ENCODE measurements at places on chromosomes 7 and 10.
A peak's percentile ranks its signal among the peaks of the same experiment; 100 is the strongest.

- peak; percentile 65 for DNase-seq
Observed at GRCh38 chr7:155206318-155207020, 91.2 kb upstream of the INSIG1 start.

GRCh38 chr10:93086289-93086688 is 12.6 kb downstream of the CYP26A1 start:
- no peak for DNase-seq

GRCh38 chr7:41046221-41046761 is 656.6 kb downstream of the INHBA start:
- no peak for DNase-seq

- no peak for DNase-seq
Observed at GRCh38 chr7:44693641-44694313, 54.9 kb upstream of the ZMIZ2 start.

- DNase-seq: no peak
Observed at GRCh38 chr7:88268051-88268450, 38.6 kb downstream of the STEAP4 start.

- no peak for DNase-seq
Observed at GRCh38 chr7:91066627-91067026, 197.6 kb upstream of the FZD1 start.

DNA sequence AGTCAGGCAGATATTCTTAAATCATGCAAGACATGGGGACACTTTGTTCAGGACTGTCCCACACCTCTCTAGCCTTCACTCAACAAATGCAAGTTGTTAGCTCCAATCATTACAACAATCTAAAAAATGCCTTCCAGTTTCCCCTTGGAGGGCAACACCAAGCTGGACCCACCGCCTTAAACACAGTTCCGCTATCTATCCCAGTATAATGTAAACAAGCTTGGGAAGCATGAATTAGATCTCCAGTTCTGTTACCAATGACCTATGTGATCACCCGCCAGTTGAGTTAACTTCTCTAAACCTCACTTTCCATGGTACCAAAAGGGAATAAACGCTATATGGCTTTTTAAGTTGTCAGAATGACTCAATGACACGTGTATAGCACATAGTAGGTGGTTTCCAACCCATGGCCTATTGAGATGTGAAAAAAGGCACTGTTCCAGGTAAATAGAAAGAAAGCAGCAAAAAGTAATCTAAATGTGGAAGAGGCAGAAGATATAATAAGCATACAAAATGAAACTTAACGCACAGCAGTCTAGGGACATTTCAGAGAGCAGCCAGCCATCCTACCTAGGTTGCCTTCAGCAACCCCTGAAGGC is 2.4 kb upstream of the REEP3 start:
- no peak for DNase-seq

- DNase-seq: no peak
Observed at GRCh38 chr10:111175787-111176186, 99.0 kb downstream of the ADRA2A start.

DNA sequence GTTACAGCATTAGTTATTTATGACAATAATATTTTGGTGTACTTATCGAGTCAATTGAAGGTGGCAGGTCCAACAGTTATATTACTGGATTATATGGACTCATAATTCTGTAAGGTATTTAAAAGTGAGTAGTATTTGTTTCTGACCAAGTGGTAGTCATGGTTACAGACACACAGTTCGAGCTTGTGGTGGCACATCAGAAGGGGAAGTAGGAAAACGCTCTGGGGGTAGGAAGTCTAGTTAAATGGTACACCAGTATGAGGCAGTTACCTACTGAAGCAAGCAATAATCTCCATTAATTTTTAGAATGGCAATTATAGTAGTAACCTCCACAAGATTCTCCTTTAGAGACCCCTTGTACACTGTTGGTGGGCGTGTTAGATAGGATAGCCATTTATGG is 541.2 kb downstream of the ETV1 start:
- no peak for DNase-seq

- peak; percentile 70 for DNase-seq
Observed at GRCh38 chr10:133357285-133358161, at the start of gene FUOM. Gene FUOM (minus strand): TSS chr10:133358019. CDS start chr10:133358007, 12 bp downstream.

GRCh38 chr7:128845987-128846386 is 15.8 kb downstream of the FLNC start:
- DNase-seq: no peak

- DNase-seq: no peak
Observed at GRCh38 chr7:12111422-12112405, 99.4 kb upstream of the TMEM106B start.

DNA sequence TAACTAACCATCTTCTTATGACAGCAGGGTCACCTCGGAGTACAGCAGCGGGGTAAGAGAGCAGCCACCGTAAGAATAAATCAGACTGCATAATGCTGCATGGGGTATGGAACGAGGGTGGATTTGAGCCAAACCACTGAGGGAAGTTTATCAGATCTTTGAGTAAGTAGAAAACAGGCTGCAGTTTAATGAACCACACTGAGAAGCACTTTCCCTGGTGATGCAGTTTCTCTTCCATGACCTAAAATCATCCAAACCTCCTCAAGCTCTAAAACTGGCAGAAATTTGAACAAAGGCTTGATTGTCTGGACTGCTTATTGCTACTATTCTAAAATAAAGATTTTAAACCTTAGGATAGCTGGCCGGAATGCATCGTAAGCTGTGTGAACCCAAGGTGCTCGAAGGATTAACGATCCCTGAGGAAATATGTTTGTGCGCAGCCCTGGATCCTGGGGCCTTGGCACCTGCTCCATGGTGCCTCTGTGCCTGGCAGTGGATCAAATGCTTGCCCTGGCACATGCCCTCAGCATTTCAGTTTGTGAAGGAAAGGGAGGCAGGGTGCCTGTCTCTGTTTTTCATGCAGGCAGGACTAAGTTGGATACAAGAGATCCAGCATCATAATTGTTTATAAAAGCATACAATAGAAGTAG is 322.7 kb downstream of the LHFPL3 start:
- no peak for DNase-seq

- no peak for DNase-seq
Observed at GRCh38 chr7:127988751-127989150, 42.5 kb downstream of the LRRC4 start.

DNA sequence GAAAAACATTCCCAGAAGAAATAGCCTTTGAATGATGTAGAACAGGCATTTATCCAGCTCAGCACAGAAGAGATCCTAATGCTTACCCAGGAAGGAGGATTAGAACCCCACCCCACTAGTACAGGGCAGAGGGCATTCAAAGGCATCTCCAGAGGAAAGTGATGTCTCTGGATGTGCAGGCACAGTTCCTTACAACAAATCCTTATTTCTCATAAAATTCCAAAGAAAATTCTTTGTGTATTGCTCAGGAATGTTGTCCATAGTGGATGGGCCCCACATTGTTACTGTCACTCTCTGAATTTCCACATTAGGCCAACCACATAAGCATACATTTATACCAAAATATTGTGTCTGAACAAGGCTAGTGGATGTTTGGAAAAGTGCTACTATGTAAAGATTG is 243.0 kb downstream of the ADRA2A start:
- DNase-seq: no peak

GRCh38 chr7:40470817-40471216 is 336.0 kb downstream of the SUGCT start:
- no peak for DNase-seq

- DNase-seq: no peak
Observed at GRCh38 chr10:128046953-128047290, 79.3 kb downstream of the MKI67 start.

DNA sequence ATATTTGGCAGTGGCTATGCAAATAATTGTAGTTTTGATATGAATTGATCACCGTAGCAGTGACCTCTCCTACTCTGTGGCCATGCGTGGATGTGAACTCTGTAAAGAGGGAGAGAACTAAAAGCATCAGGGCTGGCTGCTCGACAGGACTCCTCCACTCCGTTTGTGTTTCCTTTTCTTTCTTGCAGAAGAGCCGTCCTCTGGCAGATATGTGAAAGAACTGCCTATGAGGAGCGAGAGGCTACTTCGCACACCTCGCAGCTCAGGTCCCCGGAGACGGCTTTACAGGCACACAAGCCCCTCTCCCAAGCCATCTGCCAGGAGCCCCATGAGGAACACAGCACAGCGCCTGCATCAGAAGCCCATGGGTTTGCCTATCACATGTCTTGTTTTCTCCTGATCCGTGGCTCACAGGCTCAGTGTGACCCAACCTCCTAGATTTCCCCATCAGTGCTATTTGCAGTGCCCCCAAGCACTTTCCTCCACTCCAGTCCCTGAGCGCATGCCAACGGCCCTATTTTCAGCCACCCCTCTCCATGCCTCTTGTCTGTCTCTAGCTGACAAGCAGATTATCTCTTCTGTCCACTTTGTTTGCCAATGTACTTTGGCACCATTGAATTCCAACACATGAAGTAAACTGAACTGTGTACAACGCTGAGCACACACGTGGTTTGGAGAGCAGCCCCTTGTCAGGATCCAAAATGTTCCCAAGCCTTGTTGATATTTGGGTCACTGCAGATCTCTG is 164.3 kb upstream of the AKR1E2 start:
- DNase-seq: no peak

GRCh38 chr10:84499846-84500245 is 171.5 kb downstream of the CCSER2 start:
- no peak for DNase-seq

DNA sequence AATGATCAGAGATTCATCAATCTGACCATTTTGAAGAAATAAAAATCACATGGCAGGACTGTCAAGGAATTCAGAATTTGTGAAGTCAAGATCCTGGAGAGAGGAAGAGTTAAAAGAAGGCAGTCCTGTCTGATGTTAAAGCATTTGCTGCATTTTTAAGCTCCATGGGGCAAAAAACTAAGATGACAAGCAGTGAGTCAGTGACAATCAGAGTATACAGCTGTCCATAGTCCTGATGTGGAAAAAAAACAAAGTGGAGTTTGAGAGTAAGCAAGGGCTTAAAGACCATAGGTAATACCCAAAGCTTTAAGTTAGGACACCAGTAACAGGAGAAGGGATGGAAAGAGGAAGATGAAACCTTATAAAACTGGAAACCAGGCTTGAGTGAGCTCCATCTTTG is 412.7 kb upstream of the ANKRD30A start:
- no peak for DNase-seq

DNA sequence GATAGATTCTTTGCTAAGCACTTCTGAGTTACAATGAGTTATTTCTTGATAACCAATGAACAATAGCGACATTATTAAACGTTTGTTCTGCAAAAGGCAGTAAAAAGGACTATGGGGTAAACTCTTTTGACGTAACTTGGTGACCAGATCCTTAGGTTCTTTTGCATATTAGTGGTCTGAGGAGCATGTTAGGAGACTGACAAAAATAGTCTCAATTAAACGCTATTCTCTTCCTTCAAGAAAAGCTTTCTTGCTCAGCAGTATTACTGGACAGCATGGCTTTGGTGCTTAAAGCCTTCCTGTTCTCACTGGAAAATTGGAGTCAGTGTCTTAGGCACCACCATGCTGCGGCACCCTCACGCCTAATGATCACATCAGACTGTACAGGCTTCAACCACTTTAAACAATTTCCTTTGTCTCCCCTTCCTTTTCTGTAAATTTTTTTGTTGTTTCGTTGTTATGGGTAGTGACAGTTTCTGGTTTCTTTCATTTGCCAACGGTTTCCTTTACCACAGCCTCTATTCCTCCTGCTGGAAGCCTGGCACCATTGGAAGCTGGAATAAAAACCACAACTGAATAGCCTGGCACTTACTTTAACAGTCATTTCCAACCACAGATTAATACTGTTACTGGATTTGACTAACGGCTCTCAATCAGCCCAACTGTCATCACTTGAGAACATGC is 49.2 kb upstream of the FAM133B start:
- DNase-seq: no peak

DNA sequence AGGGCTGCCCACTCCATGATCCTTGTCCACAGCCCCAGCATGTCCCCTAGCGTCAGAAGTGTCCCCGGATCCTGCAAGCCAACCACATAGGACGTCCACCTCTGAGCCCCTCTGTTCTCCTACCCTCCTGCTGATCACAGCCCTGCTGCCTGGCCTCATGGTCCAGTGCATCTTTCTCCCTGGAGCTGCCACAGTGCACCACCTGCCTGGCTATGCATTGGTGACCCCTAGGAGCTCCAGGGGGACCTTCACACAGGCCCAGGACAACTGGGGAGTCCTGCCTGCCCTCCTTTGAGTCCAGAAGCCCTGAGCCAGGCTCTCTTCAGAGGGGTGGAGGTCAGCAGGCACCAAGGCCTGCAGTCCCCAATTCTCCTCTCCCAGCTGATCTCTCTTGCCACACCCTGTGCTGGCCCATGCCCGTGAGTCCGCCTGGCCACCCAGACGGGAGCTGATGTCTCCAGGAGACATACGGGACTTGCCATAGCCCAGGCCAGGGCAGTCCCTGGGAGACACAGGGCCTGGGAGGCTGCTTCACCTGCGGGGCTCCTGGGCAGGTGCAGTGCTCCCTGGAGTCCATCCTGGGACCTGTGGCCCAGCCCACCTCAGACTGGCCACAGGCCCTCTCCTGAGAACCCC is 77.4 kb upstream of the RET start:
- no peak for DNase-seq

- DNase-seq: no peak
Observed at GRCh38 chr10:131438665-131439064, 127.1 kb upstream of the TCERG1L start.

Data from activated T-cell treated with anti-CD3 and anti-CD28 coated beads for 48 hours (primary cell).